ENCODE measurements at places on chromosomes 7 and 10.
A peak's percentile ranks its signal among the peaks of the same experiment; 100 is the strongest.

DNA sequence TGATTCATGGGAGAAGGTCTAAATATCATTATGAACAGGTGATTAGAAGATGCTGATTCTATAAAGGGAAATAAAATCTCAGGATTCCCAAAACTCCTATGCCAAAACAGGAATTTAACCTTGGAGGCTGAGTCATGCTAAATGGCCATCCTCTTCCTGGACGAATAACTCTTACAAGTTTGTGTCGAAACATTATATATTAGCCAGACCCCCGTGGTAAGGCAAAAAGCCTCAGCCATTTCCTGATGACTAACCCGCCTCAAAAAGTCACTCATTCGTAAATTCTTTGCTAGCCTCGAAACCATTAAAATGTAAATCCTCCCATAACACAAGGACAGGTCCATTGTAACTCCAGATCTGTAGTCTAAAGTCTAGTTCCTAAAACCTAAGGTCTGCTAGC is 32.0 kb downstream of the CUL2 start:
- peak; percentile 95 for DNase-seq

- DNase-seq = no peak
Measured at GRCh38 chr7:1454542-1454941, 4.7 kb downstream of the MICALL2 start.

DNA sequence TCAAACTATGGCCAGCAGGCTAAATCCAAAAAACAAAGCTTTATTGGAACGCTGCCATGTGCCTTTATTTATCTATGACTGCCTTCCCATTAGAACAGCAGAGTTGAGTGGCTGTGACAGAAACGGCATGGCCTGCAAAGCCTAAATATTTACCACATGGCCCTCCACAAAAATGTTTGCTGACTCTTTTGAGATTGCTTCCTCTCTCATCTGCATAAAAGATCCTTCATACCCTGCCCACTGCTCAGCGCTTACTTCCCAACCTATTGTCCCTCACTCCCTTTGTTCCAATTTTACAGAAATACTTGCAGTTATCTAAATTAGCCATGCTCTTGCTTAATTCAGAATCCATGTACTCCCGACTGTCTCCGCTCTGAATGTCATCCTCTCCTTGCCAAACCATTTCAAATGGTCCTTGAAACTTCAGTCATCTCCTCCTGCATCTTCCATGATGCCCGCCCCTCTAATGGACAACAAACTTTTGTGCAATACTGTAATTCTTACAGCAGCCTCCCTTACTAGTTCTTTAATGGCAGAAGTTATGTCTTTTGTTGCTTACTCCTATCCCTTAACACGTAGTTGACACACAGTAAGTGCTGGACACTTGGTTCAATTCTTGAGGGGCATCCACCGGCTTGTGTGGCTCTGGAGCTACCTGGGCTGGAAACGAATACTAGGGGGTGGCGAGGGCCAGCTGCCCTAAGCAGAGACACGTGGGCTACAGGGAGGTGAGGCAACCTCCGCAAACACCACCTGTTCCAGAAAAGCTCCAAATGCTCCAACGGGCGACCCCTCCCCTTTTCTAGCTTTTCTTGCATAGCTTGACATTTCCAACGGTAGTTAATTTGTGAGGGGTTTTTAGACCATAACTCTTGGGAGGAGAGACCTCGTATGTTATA is 832 bp downstream of the XRCC2 start:
- peak; percentile 39 for DNase-seq

GRCh38 chr10:87054373-87055295 is 34.5 kb downstream of the FAM25A start:
- DNase-seq = peak; percentile 81

DNA sequence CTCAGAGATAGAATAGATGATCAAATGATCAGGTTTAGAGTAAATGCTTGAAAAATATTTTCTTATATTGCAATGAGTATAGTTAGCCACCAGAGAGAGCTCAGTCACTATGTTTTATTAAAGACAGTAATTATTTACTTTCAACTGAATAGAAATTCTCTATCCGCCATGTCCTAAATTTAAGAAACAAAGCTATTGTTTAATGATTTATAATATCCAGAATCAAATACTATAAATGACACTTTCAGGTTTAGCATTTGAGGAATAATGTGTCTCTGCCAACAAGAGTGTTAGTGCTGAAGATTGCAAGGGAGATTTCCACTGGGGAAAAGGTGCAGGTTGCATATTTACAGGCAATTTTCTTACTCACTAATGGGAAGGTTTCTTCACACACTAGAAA is 184.7 kb downstream of the DGKB start:
- peak; percentile 65 for DNase-seq

GRCh38 chr10:123013456-123014419 is 4.9 kb downstream of the ACADSB start:
- DNase-seq = peak; percentile 5

- DNase-seq = no peak
Measured at GRCh38 chr10:46545861-46546590, 10.4 kb downstream of the GPRIN2 start.

GRCh38 chr10:126012485-126012884 is 116.1 kb downstream of the FANK1 start:
- peak; percentile 49 for DNase-seq

- no peak for DNase-seq
Measured at GRCh38 chr7:156180451-156181229, 368.4 kb upstream of the SHH start.

DNA sequence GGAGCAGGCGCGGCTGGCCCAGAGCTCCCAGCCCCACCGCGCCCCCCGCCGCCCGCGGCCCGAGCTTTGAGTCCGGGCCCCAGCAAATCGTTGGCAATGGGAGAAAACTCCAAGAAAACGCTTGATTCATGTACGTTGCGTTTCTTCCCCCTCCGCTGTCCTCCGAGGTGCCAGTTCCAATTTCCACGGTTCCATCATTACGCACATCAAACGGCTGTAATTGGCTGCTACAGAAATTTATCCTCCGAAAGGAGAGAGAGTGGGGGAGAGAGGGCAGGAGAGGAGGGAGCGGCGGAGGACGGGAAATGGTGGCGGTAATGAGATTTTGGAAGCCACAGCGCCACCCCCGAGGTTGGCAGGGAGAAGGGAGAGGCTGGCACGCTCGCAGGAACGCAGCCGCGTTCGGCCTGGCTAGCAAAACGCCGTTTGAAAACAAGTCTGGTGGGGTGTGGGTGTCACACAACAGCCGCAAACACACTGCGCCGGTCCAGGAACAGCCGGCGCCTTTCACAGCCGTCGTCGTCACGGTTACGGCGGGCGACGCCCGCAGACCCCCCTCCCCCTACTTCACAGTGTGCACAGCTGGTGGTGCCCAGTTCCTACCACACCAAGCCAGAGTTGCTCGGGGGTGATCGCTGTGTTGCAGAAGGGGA is 57.5 kb downstream of the UNCX start:
- no peak for DNase-seq

- DNase-seq = peak; percentile 37
Measured at GRCh38 chr10:49568235-49568634, 29.3 kb upstream of the ERCC6 start.

- DNase-seq = peak; percentile 28
Measured at GRCh38 chr7:24923172-24923865, 56.7 kb downstream of the OSBPL3 start.

DNA sequence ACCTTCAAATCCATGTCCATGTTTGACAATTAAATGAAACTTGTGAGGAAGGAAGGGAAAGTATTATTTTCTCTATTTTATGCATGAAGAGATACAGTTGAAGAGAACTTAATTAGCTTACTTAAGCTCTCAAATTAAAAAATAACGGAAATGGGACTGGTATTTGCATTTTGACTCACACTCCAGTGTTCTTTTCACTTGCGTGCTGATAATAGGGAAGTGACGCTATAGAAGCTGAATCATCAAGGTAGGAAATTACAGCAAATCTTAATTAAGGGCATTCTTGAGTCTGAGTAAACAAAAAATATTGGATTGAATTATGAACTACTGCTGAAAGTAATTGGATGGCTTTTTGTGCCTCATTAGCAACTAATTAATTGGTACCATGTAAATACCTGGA is 44.0 kb upstream of the NPVF start:
- no peak for DNase-seq

- no peak for DNase-seq
Measured at GRCh38 chr7:12987238-12987637, 299.8 kb downstream of the ARL4A start.

- DNase-seq = no peak
Measured at GRCh38 chr7:3412871-3413270, 111.8 kb downstream of the SDK1 start.

- no peak for DNase-seq
Measured at GRCh38 chr7:85641331-85641730, 454.5 kb upstream of the SEMA3D start.

GRCh38 chr10:62732841-62733653 is 71.5 kb upstream of the ADO start:
- peak; percentile 86 for DNase-seq

DNA sequence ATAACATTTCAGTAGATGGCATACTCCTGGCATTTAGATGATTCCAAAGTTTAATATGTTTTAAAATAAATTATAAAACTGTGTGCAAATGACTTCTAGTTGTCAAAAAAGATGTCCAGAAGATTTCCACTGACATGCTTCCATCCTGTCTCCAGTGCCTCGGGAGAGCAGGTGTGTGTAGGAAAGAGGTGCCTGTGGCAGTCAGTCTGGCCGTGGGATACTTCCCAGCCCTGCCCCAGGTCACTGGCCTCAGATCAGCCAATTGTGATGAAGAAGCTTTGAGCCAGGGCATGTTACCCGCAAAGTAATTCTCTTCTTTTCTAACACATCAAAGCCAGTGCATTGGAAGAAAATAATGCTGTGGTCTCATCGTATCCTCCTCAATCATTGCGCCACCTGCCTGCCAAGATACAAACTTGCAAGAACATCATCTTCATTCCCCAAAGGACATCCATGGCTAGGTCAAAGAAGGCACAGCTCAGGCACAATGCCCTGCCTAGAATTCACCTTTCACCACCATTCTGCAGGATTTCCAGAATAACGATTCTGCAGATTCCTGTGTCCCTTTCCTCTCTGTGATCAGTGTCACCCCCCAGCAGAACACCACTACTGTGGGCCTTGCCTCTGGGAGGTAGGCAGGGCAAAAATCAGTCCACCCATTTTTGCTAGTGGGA is 6.3 kb upstream of the KCNMA1 start:
- peak; percentile 85 for DNase-seq

DNA sequence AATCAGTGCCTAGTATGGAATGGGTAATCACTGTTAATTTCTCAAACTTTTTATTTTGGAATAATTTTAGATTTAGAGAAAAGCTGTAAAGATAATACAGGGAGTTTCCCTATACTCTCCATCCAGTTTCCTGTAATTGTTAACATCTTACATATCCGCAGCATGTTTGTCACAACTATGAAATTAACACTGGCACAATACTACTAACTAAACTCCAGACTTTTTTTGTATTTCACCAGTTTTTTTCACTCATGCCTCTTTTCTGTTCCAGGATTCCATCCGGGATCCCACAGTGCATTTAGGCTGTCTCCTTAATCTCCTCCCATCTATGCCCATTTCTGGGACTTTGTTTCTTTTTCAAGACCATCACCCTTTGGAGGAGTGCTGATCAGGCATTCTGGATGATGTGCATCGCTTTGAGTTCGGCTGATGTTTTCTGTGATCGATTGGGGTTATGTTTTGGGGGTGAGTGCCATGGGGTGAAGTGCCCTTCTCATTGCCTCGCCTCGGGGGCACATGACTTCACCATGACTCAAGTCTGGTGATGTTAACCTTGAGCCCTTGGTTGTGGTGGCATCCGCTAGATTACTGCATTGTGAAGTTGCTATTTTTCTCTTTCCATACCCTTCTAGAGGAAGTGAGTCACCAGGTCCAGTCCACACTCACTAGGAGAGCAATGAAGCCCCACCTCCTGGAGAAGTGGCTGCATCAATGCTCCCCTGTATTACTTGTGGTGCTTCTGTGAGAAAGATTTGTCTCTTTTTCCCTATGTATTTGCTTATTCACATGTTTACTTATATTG is 43.9 kb upstream of the GRB10 start:
- DNase-seq = peak; percentile 93

DNA sequence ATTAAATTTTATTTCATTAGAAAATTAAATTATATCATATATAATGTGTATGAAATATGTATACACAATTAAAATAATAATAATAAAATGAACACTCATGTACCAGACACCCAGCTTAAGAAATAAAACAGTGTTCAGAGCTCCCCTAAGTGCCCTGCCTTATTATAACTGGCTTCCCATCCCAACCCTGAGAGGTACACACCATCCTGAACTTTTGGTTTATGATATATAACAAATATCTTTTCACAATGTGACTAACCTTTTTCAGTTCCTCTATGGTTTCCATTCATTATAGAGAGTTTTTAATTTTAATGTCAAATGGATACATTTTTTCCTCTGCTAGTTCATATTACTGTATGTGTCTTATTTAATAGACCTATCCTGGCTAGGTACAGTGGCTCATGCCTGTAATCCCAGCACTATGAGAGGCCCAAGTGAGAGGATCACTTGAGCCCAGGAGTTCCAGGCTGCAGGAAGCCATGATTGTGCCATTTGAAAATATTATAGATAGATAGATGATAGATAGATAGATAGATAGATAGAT is 24.0 kb upstream of the STEAP2 start:
- no peak for DNase-seq

DNA sequence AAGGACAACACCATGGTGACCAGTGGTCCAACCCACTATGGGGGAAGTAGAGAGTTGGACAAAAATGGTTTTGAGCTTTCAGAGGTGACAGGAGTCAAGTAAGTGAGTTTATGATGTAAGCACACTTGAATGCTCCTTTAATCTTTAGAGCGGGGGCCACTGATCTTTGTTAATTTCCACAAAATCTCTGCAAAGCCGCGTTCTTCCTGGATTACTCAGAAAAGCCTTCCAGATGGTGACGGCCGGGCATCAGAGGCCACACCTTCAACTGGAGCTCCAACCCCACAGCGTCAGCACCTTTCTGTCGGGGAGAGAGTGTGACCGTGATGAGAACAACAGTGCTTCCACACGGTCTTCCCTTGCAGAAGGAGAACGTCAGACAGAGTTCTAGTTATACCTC is 35.2 kb upstream of the KLF6 start:
- peak; percentile 93 for DNase-seq

GRCh38 chr7:48637382-48637781 is 287.0 kb upstream of the CDC14C start:
- DNase-seq = no peak

DNA sequence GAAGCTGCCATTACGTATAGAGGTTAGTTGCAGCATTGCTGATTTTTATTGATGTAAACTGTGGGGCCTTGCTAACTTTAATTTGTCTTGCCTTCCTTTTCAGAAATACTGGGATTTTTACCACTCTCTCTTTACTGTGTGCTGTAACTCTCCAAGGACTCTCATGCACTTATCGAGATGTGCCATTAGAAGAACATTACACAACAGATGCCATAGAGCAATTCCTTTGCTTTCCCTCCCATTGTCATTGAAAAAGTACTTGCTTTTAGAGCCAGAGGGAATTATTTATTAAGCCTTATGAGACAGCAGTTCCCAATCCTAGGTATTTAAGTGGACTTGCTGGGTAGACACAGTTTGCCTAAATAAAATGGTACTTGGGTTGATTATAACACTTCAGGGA is 51.7 kb downstream of the ASB4 start:
- no peak for DNase-seq

- DNase-seq = no peak
Measured at GRCh38 chr10:6478722-6479121, 101.4 kb downstream of the PRKCQ start.

GRCh38 chr10:34236931-34237330 is 578.2 kb downstream of the PARD3 start:
- DNase-seq = peak; percentile 12
